B cell (primary cell): ENCODE measurements at places on chromosomes 2 and 18. TPM values are rescaled to one million over a fixed set of nuclear protein-coding genes. Genes with fewer than 3 reads are reported as not detected.
A peak's percentile ranks its signal among the peaks of the same experiment; 100 is the strongest.

DNA sequence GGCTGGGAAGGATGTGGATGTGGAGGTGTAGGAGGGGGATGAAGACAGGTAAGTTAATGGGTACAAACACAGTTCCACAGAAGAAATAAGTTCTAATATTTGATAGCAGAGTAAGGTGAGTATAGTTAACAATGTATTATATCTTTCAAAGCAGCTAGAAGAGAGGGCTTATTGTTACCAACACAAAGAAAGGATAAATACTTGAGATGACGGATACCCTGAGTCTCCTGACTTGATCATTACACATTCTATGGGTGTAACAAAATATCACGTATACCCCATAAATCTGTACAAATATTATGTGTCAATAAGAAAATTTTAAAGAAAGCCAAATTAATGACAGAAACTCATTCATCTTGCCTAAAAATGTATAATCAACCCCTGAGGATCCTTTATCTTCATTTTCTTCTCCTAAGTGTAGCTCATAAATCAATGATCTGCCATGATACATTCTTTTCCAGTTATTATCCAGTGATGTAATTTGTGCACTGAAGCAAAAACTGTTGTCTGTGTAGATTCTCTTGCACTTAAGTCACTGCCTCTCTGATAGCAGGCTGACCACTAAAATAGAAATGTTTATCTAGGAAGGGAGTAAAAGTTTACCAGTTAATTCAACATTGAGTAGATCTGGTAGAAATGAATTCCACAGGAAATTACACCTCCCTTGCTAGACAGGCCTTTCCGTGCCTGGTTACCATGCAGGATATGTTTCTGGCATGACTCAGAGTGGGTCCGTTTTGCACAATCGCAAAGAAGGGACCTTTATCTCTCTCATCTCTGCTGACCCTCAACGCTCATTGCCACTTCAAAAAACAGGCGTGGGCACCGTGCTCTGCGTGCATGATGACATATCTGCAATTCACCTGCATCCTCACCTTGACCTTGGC, 249.7 kb upstream of the NCKAP5 start:
- H3K4me3 ChIP-seq = no peak overlapping the region
- DNase-seq = no peak
- H3K4me1 ChIP-seq = no peaks in the 10 kb centered on the region
- H3K27me3 ChIP-seq = no peaks in the 10 kb centered on the region
- H3K27ac ChIP-seq = no peak overlapping the region
- H3K36me3 ChIP-seq = no peaks in the 10 kb centered on the region

DNA sequence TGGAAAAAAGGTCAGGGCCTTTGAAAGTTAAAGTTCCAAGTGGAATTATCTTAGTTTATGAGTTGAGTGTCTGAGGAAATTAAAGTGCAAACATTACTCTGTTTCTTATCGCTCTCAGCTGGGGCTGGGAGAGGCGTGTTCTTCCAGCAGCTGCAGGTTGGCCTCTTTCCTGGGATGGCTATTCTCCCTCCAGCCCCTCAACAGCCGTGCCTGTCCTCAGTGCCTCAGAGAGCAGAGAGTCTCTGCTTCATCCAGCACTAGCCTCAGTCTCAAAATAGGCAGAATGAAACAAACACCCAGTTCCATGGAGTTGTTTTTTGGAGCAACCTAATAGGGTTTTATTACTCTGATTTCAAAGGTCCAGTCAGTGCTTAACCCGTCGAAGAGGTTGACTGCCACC, 298.1 kb downstream of the GALR1 start:
- no peak for DNase-seq
- H3K27ac ChIP-seq = no peak overlapping the region
- no peak overlapping the region for H3K4me3 ChIP-seq

- no peaks in the 10 kb centered on the region for H3K4me1 ChIP-seq
- H3K27me3 ChIP-seq = no peaks in the 10 kb centered on the region
- H3K27ac ChIP-seq = no peak overlapping the region
- no peak for DNase-seq
These were observed 465.9 kb downstream of the TXNL1 start for GRCh38 chr18:56172527-56172926.

- H3K4me3 ChIP-seq = no peak overlapping the region
- DNase-seq = peak; percentile 47
- H3K27ac ChIP-seq = no peak overlapping the region
These were observed 937 bp downstream of the EGR4 start for GRCh38 chr2:73292316-73292905.

DNA sequence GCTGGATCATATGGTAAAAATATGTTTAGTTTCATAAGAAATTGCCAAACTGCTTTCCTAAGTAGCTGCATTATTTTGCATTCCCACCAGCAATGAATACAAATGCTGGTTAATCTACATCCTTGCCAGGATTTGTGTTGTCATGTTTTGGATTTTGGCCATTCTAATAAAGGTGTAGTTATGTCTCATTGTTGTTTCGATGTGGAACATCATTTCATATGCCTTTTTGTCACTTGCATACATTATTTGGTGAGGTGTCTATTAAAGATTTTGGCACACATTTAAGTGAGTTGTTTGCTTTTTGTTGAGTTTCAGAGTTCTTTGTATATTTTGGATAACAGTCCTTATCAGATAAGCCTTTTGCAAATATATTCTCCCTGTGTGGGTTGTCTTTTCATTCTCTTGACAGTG, 299.2 kb upstream of the TFPI start:
- no peaks in the 10 kb centered on the region for H3K27me3 ChIP-seq
- H3K4me3 ChIP-seq = no peak overlapping the region
- no peak overlapping the region for H3K27ac ChIP-seq
- no peaks in the 10 kb centered on the region for H3K36me3 ChIP-seq

DNA sequence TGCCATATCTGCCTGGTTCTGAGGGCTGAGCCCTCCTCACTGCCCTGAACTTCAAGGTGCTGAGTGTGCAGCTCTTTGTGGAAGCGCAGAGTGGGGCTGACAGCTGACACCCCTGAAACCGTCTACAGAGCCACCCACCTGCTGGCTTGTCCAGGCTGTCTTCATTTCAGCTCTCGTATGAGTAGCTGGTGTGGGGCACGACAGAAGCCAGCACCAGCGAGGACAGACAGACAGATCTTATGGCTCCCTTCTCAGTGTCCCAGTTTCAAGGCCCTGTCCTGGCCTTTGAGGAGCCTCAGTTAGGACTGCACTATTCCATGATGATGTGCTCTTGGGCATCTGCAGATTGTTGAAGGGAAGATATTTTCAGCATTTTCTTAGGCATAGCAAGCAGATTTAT, 287.1 kb downstream of the SLC4A3 start:
- H3K27ac ChIP-seq = no peak overlapping the region
- no peak overlapping the region for H3K4me3 ChIP-seq

The RNF144A gene
- total RNA-seq = 1.6 and 2.5 TPM in 2 replicates

- no peaks in the 10 kb centered on the region for H3K36me3 ChIP-seq
- H3K27ac ChIP-seq = no peak overlapping the region
- no peak overlapping the region for H3K4me3 ChIP-seq
- H3K4me1 ChIP-seq = no peaks in the 10 kb centered on the region
- H3K27me3 ChIP-seq = no peaks in the 10 kb centered on the region
These were observed 46.1 kb downstream of the SPATS2L start for GRCh38 chr2:200352636-200353035.

GRCh38 chr2:235694721-235695601, 201.1 kb downstream of the AGAP1 start:
- no peaks in the 10 kb centered on the region for H3K36me3 ChIP-seq
- H3K27me3 ChIP-seq = no peaks in the 10 kb centered on the region
- no peak overlapping the region for H3K4me3 ChIP-seq

DNA sequence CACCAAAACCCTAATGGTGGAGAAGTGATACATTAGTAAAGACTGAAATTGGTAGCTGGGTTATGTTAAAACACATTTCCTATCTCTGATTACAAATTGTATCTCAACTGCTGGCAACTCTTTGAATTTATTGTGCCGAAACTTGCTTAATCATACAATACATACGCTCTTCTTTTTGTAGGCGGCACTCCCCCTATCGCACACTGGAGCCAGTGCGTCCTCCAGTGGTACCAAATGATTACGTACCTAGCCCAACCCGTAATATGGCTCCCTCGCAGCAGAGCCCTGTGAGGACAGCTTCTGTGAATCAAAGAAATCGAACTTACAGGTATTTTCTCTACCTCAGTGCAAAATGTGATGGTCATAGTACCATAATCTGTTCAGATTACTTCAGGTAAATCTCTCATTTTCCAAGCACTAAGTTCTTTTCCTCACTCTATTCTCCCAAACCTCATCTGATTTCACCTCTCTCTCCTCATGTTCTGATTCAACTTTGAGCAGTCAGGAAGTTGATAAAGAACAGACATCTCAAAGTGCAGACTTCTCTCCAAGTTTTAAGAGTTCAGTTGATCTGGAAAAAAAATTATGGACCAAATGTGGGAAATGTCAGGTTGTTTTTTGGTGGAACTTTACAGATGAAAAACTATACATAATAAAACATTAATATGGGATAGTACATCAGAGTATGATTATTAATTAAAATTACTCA, 66.5 kb downstream of the ABI2 start:
- no peaks in the 10 kb centered on the region for H3K4me1 ChIP-seq
- H3K4me3 ChIP-seq = no peak overlapping the region
- no peak for DNase-seq
- H3K36me3 ChIP-seq = no peaks in the 10 kb centered on the region

The HOXD12 gene
- not detected in 2 replicates for total RNA-seq

GRCh38 chr2:144548088-144548487, 28.2 kb upstream of the ZEB2 start:
- H3K4me3 ChIP-seq = no peak overlapping the region
- no peak overlapping the region for H3K27ac ChIP-seq
- H3K36me3 ChIP-seq = no peaks in the 10 kb centered on the region
- no peak for DNase-seq
- peaks cover 21% of the 10 kb centered on the region for H3K4me1 ChIP-seq

DNA sequence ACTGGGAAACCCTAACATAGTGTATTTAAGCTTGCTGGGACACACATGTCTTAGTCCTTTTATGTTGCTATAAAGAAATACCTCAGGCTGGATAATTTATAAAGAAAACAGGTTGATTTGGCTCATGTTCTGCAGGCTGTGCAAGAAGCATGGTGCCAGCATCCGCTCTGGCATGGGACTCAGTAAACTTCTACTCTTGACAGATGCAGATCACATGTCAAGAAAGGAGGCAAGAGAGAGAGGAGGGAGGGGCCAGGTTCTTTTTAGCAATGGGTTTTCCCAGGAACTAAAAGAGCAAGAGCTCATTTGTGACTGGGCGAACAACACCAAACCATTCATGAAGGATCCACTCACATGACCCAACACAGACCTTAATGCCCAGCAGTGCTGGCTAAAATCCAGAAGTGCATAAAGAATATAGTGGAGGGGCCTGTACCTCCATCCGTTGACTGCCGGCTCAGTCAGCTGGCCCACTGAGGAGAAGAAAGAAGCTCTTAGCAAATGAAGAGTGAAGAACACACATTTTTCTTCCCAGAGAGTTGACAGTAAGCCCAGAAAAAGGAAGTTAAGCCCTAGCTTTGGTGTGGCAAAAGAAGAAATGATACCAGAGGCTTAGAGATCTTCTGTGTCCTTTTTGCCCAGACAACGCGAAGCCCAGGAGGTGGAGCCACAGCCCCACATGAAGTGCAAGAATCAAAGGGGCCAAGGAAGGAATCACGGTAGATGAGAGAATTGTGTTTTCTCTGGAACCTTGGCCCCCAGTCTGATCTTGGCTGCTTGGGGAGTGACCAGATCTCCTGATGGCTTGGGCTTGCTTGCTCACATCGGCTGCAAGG, 183.5 kb upstream of the FAM98A start:
- no peak overlapping the region for H3K4me3 ChIP-seq
- DNase-seq = no peak
- H3K4me1 ChIP-seq = peaks cover 7% of the 10 kb centered on the region
- H3K27ac ChIP-seq = no peak overlapping the region
- H3K27me3 ChIP-seq = no peaks in the 10 kb centered on the region
- H3K36me3 ChIP-seq = no peaks in the 10 kb centered on the region

DNA sequence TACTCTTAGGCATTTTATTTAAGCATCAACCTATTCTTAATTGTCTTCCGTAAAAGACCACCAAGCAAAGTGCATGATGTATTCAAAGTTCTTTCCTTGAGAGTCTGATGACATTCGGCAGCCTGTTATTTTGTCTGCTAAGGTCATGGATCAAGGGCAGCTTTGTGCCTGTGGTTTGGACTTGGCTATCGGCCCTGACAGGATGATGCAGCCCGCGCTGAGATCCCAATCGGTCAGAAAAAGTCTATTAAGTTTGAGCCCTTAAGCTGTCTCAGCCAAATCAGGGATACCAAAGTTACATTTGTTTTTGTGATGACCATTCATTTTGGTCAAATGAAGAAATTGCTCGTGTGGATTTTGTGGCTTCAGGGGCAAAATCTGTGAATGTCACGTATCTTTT, 718.9 kb upstream of the FANCL start:
- no peak for DNase-seq
- H3K4me3 ChIP-seq = no peak overlapping the region

- H3K4me1 ChIP-seq = peaks cover 11% of the 10 kb centered on the region
- H3K27me3 ChIP-seq = no peaks in the 10 kb centered on the region
- H3K4me3 ChIP-seq = no peak overlapping the region
- DNase-seq = no peak
- no peak overlapping the region for H3K27ac ChIP-seq
These were observed 12.1 kb downstream of the HOXD3 start for GRCh38 chr2:176169181-176169580.

DNA sequence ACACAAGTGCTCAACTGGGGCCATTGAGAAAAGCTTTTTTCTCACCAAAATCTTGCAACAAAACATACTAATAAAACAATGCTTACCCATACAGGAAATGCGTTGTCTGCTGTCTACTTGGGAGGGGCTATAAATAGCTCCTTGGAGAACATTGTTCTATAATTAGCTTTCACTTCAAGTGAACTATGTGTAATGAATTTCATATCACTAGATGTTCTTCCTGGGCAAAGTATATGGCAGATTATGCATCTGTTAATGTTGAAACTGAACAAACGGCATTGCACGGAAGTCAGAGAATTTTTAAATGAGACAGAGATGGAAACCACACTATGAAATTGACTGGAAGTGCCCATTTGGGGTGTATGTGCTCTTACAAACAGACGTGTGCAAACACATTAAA, 6.4 kb upstream of the NPAS2 start:
- H3K27me3 ChIP-seq = no peaks in the 10 kb centered on the region
- H3K36me3 ChIP-seq = no peaks in the 10 kb centered on the region
- no peaks in the 10 kb centered on the region for H3K4me1 ChIP-seq
- H3K4me3 ChIP-seq = no peak overlapping the region
- DNase-seq = no peak
- no peak overlapping the region for H3K27ac ChIP-seq

DNA sequence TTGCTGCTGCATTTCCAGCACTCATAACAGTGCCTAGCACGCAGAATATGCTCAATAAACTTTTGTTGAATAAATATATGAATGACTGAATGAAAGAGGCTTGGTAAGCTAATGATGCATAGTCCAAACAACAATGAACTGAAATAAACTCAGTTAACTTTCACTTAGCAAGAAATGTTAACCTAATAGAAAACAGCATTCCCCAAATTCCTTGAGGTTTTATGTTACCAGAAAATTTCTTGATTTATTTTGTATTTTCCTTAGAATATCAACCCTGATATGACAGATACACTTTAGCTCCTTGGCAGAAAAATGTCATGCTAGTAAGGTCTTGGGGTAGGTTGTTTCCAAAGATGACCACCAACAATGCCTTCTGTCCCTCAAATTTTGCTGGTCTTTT, 217.4 kb downstream of the KCNE4 start:
- no peaks in the 10 kb centered on the region for H3K27me3 ChIP-seq
- no peak overlapping the region for H3K4me3 ChIP-seq
- H3K4me1 ChIP-seq = no peaks in the 10 kb centered on the region
- no peak overlapping the region for H3K27ac ChIP-seq
- H3K36me3 ChIP-seq = no peaks in the 10 kb centered on the region
- no peak for DNase-seq

The ZAP70 gene
- total RNA-seq = 3.4 and 4.4 TPM in 2 replicates

- H3K27me3 ChIP-seq = no peaks in the 10 kb centered on the region
- peaks cover 55% of the 10 kb centered on the region for H3K4me1 ChIP-seq
- H3K36me3 ChIP-seq = no peaks in the 10 kb centered on the region
- H3K4me3 ChIP-seq = peak overlapping the region; percentile 50
These were observed 2.4 kb downstream of the SMAD7 start for GRCh38 chr18:48948112-48949049.
